Spinal cord (tissue), 10 donors: ENCODE measurements at places on chromosomes 7 and 10. TPM values are rescaled to one million over a fixed set of nuclear protein-coding genes. Genes with fewer than 3 reads are reported as not detected.

- H3K27ac ChIP-seq, result no peak overlapping the region
- no peaks in the 10 kb centered on the region for H3K27me3 ChIP-seq
- H3K36me3 ChIP-seq, result no peaks in the 10 kb centered on the region
- no peak overlapping the region for H3K4me3 ChIP-seq
- no peaks in the 10 kb centered on the region for H3K4me1 ChIP-seq
- DNase-seq, result no peak
These were observed 148.3 kb downstream of the MGMT start for GRCh38 chr10:129615381-129615780.

FAM241B gene
- 5.1 TPM for total RNA-seq

GRCh38 chr10:5466451-5467206, 32.7 kb downstream of the CALML5 start:
- no peaks in the 10 kb centered on the region for H3K27me3 ChIP-seq
- H3K4me3 ChIP-seq, result no peak overlapping the region

GRCh38 chr7:122300211-122300932, 4.2 kb downstream of the FEZF1 start:
- H3K4me1 ChIP-seq, result peaks cover 36% of the 10 kb centered on the region
- no peak overlapping the region for H3K27ac ChIP-seq
- peaks cover 84% of the 10 kb centered on the region for H3K27me3 ChIP-seq
- no peak overlapping the region for H3K4me3 ChIP-seq
- peak; percentile 70 for DNase-seq

- no peak overlapping the region for H3K4me3 ChIP-seq
- H3K36me3 ChIP-seq, result no peaks in the 10 kb centered on the region
- peak; percentile 62 for DNase-seq
- H3K27ac ChIP-seq, result no peak overlapping the region
- H3K27me3 ChIP-seq, result no peaks in the 10 kb centered on the region
- H3K4me1 ChIP-seq, result no peaks in the 10 kb centered on the region
These were observed 10.9 kb downstream of the CDHR1 start for GRCh38 chr10:84205049-84205852.

- H3K36me3 ChIP-seq, result no peaks in the 10 kb centered on the region
- H3K27ac ChIP-seq, result no peak overlapping the region
- H3K4me3 ChIP-seq, result no peak overlapping the region
- no peak for DNase-seq
These were observed 25.4 kb downstream of the CYP2C9 start for GRCh38 chr10:94963901-94964300.
